ENCODE measurements at places on chromosomes 4 and X. TPM values are rescaled to one million over a fixed set of nuclear protein-coding genes. Genes with fewer than 3 reads are reported as not detected.

GSX2 gene
- not detected for total RNA-seq

PABPC1L2A gene
- not detected for total RNA-seq

RTL5 gene
- 0.14 TPM for total RNA-seq

FANCB gene
- total RNA-seq = 7.8 TPM

CPE gene
- total RNA-seq = not detected

SASH3 gene
- total RNA-seq = 222 TPM

TMEM271 gene
- not detected for total RNA-seq

COPS4 gene
- 28.6 TPM for total RNA-seq

JCHAIN gene
- 0.78 TPM for total RNA-seq

SPANXA1 gene
- total RNA-seq = not detected

PCDH7 gene
- not detected for total RNA-seq

KLHL13 gene
- total RNA-seq = not detected

SPATA4 gene
- not detected for total RNA-seq

FBXL5 gene
- 37.6 TPM for total RNA-seq

TRIM61 gene
- 1.9 TPM for total RNA-seq

DCX gene
- not detected for total RNA-seq

MAB21L2 gene
- total RNA-seq = not detected

SH3TC1 gene
- 23.2 TPM for total RNA-seq

MAGED4 gene
- total RNA-seq = 0.28 TPM

RPA4 gene
- 0.96 TPM for total RNA-seq

DCUN1D4 gene
- 36.4 TPM for total RNA-seq

DMRTC1 gene
- total RNA-seq = not detected

HERC5 gene
- total RNA-seq = 11.6 TPM

RAP2C gene
- 28.9 TPM for total RNA-seq

KIF4A gene
- total RNA-seq = 28.0 TPM

LINC00632 gene
- total RNA-seq = 20.7 TPM

ABLIM2 gene
- total RNA-seq = 0.43 TPM

KLHL5 gene
- 37.4 TPM for total RNA-seq

TMEM184C gene
- 19.3 TPM for total RNA-seq

SSX1 gene
- total RNA-seq = not detected

CNKSR2 gene
- total RNA-seq = 8.5 TPM

CT45A5 gene
- not detected for total RNA-seq
